ENCODE measurements at places on chromosomes 2 and 18.

GRCh38 chr2:120461092-120461491 lies 115.2 kb downstream of the INHBB start:
- no peak for DNase-seq

- no peak for DNase-seq
Observed at GRCh38 chr2:74065456-74065855, 80.7 kb downstream of the TET3 start.

DNA sequence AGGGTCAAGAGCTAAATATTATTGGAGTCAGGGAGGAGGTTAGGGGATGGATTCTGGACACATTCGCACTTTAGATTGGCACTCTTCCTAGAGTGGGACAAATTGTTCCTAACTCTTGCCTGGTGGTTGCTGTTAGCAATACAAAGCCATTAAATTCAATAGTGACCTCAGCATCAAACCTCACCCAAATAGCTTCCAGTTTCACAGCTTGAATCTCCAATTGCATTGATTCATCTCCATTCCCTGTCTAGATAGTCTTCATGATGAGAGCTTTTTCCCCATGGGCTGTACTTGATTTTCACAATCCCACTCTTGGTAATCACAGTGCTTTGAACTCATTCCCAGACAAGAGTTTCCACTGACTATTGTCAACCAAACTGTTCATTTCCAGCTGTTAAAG lies 585.9 kb upstream of the SYT4 start:
- DNase-seq: no peak

DNA sequence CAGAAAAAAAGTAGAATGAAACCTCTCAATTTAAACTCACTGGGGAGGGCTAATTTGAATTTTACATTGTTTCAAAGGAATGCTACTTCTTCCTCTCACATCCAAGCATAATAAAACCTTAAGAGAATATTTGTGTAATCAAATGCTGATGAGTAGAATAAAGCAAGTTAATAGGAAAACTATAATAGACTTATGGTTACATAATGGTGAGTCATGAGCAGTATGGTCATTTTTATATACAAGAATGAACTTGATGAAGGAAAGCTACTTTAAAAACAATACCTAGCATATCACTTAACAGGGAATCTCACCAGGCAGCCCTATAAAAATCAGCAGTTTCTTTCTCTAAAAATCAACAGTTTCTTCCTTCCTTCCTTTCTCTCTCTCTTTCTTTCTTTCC lies 80.3 kb downstream of the VSNL1 start:
- peak; percentile 77 for DNase-seq

DNA sequence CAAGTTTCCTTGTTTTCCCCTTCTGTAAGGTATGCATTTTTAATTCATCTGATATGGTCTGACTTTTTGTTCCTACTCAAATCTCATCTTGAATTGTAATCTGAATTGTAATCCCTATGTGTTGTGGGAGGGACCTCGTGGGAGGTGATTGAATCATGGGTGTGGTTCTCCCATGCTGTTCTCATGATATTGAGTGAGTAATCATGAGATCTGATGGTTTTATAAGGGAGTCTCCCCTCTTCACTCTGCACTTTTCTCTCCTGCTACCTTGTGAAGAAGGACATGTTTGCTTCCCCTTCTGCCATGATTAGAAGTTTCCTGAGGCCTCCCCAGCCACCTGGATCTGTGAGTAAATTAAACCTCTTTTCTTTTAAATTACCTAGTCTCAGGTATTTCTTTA lies 476.1 kb downstream of the LPIN1 start:
- DNase-seq: no peak
